ENCODE measurements at places on chromosomes 12 and 14.
A peak's percentile ranks its signal among the peaks of the same experiment; 100 is the strongest.

DNA sequence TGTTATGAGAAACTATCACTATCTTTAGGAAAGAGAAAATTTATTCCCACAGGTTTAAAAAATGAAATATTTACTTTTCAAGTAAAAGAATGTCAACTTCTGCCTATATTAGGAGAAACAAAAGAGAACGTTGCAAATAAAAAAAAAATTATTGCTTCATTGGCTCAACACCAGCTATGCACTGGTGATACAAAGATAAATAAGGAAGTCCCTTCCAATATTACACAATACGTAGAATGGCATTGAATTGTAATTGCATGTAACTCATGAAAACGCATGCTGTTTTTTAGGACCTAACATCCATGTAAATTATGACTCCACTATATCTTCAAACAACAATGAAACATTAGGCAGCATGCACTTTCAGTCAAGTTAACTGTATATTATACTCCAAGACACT lies 56.4 kb upstream of the RERGL start:
- no peak for DNase-seq

- no peak for DNase-seq
Observed at GRCh38 chr12:66662729-66663128, 16.1 kb downstream of the GRIP1 start.

- DNase-seq, result no peak
Observed at GRCh38 chr14:78709795-78710557, 539.8 kb downstream of the NRXN3 start.

DNA sequence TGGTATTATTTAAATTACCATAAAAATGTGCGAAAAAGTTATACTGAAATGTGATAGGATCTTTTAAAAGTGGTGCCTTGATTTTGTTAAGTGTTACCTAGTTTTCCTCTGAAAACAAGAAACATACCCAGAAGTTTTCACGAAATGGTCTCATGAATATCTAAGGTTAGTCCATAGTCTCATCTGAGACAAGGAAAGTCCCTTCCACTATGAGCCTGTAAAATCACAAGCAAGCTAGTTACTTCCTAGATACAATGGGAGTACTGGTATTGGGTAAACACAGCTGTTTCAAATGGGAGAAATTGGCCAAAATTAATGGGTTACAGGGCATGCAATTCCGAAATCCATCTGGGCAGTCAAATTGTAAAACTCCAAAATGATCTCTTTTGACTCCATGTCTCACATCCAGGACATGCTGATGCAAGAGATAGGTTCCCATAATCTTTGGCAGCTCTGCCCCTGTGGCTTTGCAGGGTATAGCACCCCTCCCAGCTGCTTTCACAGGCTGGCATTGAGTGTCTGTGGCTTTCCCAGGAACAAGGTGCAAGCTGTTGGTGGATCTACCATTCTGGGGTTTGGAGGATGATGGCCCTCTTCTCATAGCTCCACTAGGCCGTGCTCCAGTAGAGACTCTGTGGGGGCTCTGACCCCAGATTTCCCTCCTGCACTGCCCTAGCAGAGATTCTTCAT lies 271.4 kb downstream of the NAV3 start:
- no peak for DNase-seq

DNA sequence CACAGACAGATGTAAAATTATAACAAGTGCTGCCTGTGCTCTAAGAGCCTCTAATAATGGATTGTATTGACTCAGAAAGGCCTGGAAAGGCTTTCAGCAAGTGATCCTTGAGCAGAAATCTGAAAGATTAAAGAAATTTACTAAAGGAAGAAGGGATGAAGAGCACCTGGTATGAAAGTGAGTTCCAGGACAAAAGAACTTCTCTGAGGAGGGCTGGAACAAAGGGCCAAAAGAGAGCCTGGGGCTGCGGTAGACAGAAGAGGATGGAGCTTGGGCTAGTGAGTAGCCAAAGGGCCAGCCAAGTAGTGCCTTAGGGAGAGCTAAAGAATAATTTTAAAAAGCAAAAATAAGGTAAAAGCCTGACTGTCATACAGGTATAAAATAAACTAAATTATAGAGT lies 44.0 kb downstream of the BCAT1 start:
- DNase-seq, result no peak

DNA sequence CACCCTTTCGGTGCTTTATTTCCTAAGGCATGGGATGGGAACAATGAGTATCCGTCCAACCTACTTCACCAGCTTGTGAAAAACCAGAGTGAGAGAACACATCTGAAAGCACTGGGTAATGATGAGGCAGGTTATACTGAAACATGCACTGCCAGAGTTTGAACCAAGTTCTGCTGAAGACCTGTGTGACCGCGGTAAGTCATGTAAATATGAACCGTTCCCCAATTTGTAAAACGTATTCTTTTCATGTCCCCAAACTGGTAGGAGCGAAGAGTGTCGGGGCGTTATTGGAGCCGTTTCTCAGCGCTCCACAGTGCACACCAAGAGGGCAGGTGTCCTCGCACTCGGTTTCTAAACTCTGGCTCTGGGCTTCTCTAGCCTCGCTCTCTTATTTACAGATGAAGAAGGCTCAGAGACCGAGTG lies 788 bp upstream of the NGDN start:
- no peak for DNase-seq

DNA sequence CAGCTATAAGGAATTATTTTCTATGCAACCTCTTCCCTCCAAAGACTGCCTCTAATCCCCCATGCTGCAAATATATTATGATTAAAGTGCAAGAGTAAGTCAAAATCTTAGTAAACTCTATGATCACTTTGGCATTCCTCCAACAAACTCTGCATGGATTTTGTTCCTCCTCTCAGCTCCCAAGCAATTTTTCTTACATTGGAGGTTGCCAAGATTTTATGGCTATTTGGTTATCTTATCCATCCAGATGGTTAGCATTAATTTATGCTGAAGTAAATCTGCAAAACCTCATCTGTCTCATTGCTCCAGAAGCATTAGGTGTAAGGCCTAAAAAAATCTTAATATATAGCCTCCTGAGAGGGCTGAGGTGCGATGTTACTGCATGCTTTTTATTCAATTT lies 228.1 kb downstream of the CHST11 start:
- DNase-seq, result no peak

DNA sequence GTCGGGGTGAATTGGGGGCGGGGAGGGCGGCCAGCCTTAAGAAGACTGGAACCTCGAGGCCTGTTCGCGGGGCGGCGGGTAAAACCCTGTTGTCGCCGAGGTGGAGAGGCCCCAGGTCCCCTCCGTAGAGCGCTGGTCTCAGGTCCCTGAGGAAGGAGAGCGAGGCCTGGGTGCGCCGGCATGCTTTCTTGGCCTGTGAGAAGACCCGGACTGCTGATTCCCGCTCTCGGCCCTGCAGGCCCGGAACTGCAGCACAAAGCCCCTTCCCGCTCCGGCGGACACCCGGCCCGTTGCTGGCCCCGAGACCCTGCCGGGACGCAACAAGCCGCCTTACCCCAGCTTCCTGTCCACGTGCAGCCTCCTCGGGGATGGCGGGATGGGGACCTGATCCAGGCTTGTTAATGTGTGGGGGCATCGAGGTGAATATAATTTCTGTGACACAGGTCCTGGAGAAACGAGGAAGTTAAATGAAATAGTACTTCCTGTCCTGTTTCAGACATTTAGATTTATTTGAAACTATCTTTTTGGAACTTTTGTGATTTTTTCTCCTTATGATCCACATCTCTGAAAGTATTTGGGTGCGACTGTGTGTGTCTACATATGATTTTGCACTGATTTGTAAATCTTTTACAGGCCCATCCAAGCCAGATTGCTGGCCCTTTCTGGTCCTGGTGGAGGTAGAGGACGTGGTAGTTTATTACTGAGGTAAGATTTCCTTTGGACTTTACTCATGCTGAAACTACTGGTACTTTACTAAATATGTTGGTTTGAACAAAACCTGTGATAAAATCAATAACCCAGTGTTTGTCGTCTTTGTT lies 600 bp downstream of the PNN start:
- DNase-seq, result peak; percentile 40

DNA sequence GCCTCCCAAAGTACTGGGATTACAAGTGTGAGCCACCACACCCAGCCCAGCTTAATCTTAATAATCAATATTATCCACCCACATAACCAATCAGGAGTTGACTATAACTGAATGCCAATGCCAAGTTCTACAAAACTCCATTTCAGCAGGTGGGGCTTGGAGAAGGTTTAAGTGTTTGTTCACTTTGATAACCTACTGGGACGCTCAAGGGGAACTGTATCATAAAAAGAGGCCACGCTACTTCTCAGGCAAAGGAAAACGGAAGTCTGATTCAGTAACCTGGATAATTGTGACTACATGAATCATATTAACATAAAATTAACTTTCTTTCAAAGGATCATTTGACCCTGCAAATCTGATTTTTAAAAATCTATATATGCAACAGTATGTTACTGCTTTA lies 179.2 kb downstream of the BCAT1 start:
- DNase-seq, result no peak

GRCh38 chr12:46702581-46703344 lies 123.0 kb downstream of the SLC38A4 start:
- no peak for DNase-seq

DNA sequence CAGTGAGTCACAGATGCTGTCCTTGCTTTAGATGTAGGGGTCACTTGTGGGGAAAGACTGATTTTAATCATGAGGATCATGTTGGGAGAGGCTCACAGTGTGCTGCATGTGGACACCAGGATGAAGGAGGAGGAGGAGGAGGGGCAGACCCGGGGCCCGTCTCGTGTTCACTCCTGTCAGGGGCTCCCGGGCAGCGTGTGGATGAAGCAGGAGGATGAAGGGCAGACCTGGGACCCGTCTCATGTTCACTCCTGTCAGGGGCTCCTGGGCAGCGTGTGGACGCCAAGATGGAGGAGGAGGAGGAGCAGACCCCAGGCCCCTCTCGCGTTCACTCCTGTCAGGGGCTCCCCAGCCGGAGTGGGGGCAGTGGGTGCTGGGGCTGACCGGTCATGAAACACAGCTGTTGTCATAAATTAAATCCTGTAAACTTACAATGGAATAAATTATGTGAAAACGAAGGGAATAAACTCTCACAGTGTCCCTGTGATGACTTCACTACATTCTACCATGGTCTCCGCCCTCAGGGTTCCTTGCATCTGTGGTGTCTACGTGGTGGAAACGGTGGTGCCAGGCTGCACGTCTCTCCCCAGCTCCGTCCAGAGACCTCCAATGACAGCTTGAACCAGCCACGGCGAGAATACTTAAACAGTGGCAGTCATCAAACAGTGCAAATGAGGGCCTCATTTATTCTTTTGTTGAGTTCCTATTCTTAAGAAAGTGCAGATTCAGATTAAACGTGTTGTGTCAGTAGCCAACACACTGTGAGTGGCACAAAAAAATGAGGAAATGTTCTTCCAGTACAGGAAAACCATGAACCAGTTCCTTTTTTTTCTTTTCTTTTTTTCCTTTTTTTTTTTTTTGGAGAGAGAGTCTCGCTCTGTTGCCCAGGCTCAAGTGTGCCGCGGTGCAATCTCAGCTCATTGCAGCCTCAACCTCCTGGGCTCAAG lies 37.7 kb upstream of the SFSWAP start:
- DNase-seq, result no peak

DNA sequence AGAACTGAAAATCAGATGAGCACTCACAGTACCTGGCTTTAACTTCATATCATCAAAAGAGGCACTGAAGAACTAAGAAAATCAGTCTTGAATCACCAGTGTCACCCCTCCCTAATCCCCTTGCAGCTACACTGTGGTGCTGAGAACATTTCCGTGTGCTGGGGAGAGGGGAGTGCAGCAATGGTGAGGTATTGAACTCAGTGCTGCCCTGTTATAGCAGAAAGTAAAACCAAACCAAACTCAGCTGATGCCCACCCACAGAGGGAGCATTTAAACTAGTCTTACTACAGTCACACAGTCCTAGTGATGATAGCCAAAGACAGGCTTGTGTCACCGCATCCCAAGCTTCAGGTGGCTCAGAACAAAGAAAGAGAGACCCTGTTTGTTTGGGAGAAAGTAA lies 122.1 kb downstream of the CPNE8 start:
- no peak for DNase-seq

DNA sequence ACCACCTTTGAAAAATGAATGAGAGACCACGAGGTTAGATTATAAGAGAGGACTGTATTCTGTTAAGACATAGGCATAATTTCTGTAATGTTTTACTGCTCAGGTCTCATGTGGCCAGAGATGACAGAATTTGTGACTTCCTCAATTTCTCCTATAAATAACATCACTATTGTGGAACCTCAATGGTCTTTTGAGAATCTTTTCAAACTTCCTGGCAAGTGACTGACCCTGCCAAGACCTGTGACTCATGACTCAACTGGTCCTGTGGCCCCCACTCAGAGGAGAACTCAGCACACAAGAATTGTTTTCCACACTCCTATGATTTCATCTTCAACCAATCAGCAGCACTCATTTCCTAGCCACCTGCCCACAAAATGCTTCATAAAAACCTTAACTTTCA lies 508.2 kb upstream of the ATP2B1 start:
- no peak for DNase-seq

GRCh38 chr14:36394593-36394992 lies 74.2 kb upstream of the MBIP start:
- no peak for DNase-seq

DNA sequence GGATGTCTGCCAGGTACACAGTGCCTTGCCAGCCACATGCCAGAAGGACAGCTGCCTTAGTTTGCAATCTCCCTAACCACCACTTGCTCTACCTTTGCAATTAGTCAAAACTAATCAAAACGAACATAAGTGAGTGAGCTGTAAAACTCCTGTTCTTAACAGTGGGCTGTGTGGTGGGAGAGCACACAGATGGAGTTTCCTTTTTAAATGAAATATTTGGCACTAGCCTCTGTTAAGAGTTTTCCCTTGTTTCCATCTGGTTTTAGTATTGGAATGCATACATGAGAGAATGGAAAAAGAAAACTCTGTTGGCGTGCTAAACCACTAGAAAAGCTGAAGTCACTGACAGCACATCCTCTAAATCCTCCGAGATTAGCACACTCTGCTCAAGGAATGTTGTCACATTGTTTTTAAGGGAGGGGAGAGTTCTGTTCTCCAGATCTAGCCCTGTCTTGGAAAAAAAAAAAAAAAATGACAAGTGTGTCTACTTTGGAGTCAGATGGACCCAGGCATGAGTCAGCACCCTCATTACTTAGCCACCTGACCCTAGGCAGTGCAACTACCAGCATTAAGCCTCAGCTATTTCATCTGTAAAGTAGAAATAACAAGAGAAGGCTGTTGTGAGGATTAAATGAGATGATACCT lies 83.9 kb downstream of the STXBP6 start:
- DNase-seq, result no peak

- DNase-seq, result no peak
Observed at GRCh38 chr14:100504372-100505078, 82.7 kb downstream of the BEGAIN start.

- DNase-seq, result no peak
Observed at GRCh38 chr14:65006261-65006721, 19.6 kb downstream of the FNTB start.

DNA sequence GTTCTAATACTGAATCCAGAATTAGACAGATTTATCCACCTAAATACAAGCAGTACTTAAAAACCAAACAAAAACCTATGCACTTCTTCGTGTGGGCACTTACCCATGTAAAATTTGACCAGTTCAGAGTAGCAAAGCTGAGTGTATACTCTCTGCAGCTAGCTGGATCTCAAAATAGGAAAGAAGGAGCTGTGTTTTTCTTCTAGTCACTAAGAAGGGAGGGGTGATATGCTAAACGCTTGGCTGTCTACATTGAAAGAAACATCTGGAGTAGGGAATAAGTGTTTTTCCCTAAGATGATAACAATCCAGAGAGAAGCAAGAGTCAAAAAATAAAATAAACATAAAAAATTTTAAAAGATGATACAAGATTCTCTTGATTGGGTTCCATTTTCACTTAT lies 20.0 kb downstream of the RBMS2 start:
- DNase-seq, result no peak

- no peak for DNase-seq
Observed at GRCh38 chr12:669576-669945, 6.3 kb upstream of the NINJ2 start.

Measured in stimulated activated CD4-positive, alpha-beta T cell treated with anti-CD3 and anti-CD28 coated beads, Interleukin-4, amount 100 ng/mL, for 1 hour (primary cell).